NT2/D1 (cell line): ENCODE measurements at places on chromosomes 3 and 15.

GRCh38 chr15:27017168-27017809 lies 46.3 kb downstream of the GABRG3 start:
- peak; percentile 74 for DNase-seq

DNA sequence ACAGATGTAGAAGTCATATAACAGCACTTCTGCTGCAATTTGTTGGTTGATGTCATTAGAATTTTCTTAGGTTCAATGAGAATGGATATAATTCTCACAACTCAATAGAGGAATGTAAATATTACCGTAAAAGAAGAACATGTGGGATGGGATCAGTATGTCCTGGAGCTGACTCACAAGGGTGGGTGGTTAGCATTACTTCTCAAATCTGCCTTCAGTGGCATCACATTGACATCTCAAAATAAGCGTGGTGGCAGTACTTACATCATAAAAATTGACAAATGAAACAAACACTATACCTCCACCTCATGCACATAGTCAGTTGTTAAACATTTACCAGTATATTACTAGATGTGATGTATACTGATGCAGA lies 1068.0 kb upstream of the CADM2 start:
- no peak for DNase-seq

GRCh38 chr3:23945913-23946687 lies 1.0 kb downstream of the NR1D2 start:
- peak; percentile 92 for DNase-seq

DNA sequence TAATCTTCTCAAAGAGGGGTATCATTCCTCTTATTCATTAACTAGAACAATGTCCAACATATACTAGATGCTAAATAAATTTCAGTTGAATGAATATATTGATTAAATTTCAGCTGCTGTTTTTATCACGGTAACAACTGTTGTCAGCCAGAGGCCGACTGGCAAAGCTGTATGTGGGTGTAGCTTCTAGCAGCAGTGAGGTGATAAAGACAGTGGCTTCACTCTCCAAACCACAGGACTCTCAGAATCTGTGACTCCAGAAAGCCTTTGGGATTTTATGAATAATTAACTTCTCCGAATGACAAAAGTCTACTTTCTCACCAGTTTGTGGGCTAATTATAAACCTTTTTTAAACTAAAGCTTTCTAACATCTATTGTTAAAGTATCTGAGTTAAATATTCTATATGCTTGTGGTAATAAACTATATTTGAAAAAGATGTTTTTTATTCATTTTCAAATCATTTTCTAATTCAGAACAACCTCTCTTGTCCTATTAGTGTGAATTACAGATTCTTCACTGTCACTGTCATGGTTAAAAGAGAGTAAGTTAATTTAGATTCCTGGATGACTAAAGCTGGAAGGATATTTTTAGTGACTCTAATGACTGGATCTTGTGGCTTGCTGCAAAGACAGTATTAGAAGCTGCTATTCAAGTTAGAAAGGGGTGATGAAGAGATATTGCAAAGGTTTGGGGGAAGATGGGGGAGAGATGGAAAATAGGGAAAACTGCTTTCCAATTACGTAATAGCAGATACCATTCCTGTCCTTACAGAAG lies 796.4 kb upstream of the ARPP21 start:
- DNase-seq = no peak

DNA sequence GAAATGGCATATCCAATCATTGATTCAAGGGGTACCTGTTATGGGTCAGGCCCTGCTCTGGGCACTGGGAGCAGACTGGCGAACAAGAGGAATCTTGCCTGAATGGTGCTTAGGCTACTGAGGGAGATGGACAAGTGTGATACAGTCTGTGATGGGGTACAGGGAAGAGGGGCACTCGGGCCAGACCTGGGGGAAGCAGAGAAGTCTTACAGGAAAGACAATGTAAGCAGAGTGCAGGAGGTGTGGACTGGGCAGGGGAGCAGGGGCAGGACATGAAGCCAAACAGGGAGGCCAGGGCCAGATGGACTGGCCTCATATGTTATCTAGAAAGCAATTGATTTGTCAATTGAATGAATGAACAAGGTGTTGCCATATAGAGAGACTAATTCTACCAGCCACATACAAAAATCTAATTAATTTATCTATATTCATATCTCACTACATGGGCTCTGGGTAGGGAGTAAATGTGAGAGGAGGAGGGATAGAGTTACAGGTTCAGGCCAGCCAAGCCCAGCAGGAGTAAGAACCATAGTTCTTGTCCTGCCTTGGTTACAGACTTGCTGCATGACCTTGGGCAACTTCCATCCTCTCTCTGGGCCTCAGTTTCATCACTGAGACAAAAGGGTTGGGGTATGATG lies 3.6 kb upstream of the IGDCC4 start:
- DNase-seq = no peak

- DNase-seq = no peak
Measured at GRCh38 chr3:100526613-100527346, 34.4 kb downstream of the TMEM45A start.

DNA sequence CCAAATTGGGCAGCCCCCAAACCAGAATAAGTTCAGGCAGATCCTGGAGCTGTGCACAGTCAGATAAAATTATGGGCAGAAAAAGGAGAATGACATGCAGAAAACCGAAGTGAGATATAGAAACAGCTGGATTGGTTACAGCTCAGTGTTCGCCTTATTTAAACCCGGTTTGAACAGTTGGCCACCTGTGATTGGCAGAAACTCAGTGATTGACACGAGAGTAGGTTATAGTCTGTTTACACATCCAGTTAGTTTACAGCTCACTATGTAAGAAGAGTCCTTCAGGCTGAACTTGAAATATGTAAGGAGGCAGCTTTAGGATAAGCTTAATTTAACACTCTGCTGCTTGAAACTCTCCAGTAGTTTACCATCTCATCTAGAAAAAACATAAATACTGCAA lies 271.6 kb upstream of the ARRDC4 start:
- DNase-seq = no peak

DNA sequence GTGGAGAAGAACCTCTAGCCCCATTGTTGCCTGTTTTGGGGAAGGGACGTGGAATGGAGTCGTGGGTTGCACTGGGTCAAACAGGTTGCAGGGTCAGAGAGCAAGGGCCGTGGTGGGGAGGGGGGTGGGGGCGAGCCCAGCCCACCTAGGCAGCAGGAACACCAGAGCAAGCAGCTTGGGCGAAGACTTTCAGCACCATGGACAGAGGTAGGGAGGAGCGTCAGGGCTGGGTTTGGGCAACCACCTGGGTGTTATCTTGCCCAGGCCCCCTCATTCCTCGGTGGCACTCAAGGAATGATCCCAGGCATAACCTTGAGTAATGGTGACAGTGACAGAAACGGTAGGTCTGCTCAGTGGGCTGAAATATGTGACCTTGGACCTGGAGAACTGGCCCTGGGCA lies 45.9 kb upstream of the TMEM115 start:
- peak; percentile 47 for DNase-seq
